Activated T-helper 2 cell treated with anti-CD3 and anti-CD28 coated beads, Interferon-gamma antibody, Interleukin-2, Interleukin-4, amounts not matched to agents 10 μg/mL and 5 μg/mL and 100 μg/mL, durations not matched to agents 14 hours and 24 hours and 36 hours (primary cell): ENCODE measurements at places on chromosomes 1 and 21. TPM values are rescaled to one million over a fixed set of nuclear protein-coding genes. Genes with fewer than 3 reads are reported as not detected.

DNA sequence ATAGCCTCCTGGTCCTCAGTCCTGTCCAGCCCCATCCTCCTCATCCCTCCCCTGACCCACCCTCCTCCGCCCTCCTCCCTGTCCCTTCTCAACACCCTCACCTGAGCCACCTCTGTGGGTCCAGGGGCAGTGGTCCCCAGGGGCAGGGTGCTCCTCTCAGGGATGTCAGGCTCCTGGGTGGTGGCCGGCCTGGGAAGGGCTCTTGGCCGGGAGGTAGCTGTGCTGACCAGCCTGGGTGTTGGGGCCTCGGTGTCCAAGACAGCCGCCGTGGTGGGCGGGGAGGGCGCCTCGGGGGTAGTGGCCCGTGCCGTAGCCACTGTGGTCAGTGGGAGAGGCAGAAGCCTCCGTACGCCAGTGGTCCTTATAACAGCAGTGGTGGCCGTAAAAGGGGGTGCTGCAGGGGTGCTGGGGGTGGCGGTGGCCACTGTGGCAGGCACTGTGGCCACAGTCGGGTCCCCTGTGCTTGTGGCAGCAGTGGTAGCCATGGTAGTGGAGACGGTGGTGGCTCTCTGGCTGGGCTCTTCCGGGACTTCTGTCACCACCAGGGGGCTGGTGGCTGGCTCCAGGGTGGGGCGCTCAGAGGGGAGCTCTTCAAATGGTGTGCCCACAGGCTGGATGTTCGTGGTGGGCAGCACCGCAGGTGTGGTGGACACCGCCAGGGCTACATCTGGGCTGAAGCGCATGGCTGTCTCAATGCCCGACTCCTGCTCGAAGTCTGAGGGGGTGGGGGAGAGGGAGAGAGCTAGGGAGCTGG, 31.9 kb downstream of the SDC3 start:
- no peak for DNase-seq

DNA sequence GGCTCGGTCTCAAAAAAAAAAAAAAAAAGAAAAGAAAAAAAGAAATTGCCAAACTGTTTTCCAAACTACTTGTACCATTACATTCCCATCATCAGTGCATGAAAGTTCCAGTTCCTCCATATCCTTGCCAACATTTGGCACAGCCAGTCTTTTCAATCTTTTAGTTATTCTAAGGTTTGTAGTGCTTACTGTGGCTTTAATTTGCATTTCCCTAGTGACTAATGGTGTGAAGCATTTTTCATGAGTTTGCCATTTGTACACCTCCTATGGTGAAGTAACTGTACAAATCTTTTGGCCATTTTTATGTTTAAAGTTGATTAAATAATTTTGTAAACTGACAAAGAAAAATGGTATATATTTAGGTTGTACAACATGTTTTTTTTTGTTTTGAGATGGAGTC, 70.7 kb downstream of the DEGS1 start:
- no peak for DNase-seq

GRCh38 chr21:39064325-39065012, 118.8 kb downstream of the PSMG1 start:
- no peak for DNase-seq

DNA sequence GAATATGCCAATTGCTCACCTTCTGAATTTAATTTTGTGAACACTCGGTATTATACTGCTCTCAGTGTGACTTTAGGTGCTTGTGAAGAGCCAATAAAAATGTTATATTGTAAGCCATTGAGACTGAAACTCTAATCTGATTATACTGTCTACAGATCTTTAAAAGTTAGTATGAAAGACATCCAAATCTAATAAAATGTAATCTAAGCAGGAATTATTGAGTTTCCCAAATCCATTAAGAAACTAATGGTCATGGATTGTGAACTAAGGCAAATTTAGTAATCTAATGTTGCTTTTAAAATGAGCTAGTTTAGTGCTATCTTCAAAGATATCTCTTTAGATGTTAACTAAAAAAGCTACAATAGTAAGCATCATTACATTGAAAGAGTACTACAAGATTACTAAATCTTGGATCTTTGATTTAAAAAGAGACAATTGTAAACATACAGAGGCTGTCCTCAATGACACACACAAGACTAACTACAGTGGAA, 1132.4 kb upstream of the B3GALT2 start:
- no peak for DNase-seq

SPRR1B gene
- total RNA-seq: not detected in 2 replicates

DNA sequence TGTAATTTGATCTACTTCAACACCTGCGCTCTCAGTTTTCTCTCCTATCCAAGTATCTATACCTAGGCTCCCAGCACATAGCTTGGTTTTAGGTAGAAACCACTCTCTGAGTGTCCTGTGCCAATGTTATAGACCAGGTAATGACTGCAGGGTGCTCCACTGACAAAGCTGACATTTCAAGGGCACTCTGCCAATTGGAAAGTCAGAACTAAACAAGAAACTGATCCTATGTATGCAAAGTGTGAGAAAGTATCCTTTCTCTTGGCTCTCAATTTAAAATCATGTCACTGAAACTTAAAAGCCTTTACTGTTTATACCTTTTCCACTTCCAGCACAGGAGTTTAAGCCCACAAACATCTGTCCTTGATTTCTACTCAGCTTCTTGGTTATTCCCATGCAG, 45.0 kb upstream of the AIM2 start:
- no peak for DNase-seq

EXO5 gene
- 11.9 and 13.6 TPM in 2 replicates for total RNA-seq

GRCh38 chr1:223225481-223225880, 82.4 kb upstream of the TLR5 start:
- no peak for DNase-seq

DNA sequence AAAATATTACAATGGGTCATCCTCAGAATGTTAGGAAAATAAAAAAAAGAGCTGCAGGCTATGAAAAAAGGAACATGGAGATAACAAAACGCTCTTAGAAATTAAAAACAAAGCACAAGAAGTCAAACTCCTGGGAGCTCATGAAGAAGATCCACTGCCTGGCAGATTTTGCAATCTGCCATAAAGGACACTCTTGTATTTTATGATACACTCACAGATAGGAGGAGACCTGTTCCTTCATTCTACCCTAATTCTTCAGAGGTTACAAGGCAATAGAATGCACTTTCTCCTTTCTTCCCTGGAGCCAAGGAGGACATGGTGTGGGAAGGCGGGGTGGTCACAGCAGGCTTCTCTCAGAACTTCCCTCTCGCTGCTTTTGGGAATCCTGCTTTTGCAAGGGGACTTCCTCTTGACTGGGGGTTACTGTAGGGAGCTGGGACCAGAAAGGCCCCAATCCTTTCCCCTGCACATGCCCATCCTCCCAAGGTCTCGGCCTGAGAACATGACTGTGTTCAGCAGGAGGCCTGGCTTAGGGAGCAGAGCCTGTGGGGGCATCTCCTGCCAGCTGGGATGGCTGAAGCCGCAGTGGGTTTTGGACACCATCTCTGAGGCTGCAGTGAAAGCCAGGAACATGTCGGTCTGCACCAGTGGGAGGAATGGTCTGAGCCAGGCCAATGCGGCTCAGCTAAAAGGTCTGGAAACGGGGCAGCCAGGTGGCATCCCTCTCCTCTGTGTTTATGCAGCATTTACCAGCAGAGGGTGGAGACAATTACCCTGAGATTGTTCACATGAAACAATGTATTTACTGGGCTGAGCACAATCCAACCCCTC, 44.8 kb downstream of the GPR161 start:
- no peak for DNase-seq

GRCh38 chr1:79198832-79199231, 192.3 kb upstream of the ADGRL4 start:
- DNase-seq: no peak

NEK7 gene
- 105 and 118 TPM in 2 replicates for total RNA-seq

TRIM67 gene
- total RNA-seq: not detected in 2 replicates

DNA sequence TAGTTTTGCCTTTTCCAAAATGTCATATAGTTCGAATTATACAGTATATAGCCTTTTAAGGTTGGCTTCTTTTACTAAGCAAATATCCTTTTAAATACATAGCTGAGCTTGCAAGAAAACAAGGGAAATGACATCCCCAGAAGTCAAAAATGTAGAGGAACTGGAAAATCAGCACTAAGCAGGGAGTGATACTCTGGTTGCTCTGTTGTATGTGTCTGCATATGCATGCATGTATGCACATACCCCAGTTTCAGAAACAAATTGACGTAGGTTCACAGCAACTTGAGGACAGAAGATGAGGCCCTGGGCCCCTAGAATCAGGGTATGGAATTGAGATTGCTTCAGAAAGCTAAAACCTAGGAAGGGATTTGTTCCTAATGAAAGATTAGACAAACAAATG, 75.1 kb upstream of the GNG4 start:
- DNase-seq: no peak

DNA sequence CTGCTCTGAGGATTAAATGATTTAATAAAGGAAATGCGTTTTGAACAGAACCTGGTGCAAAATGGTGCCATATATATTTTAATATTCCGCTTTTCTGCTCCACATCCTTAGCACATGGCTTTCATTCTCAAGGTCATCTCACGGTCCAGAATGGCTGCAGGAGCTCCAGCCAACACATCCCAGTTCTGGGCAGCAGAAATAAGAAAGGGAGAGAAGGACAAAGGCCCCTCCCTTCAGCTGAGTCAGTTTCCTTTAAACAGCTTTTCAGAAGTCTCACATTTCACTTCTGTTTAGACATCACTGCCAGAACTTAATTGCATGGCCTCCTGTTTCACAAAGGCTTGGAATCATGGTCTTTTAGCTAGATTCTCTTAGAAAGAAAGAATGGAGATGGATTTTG, 75.2 kb upstream of the LRRN2 start:
- no peak for DNase-seq

C1QTNF12 gene
- total RNA-seq: 3.5 and 3.7 TPM in 2 replicates

DNA sequence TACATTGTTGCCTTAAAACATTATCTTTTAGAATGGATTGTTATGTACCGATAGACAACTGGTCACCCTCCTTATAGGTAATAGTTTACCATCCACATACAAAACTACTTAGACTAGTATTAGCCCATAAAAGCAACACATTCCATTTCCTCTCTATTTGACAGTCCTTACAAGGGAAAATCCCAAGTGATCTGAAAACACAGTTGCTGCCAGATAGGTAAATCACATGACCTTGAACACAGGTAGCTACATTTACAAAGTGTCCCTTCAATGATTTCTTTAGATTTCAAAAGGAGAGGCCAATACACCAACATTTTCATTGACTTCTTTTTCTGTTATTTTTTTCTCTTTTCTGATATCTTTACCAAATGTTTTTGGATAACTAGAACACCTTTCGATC, 102.9 kb upstream of the SMYD2 start:
- DNase-seq: no peak

CYP4Z1 gene
- not detected in 2 replicates for total RNA-seq

GRCh38 chr1:173863224-173864161, 4.3 kb downstream of the GAS5 start:
- no peak for DNase-seq

CDC7 gene
- 27.4 and 28.8 TPM in 2 replicates for total RNA-seq

GRCh38 chr1:32801096-32801715, 16.0 kb downstream of the YARS1 start:
- DNase-seq: no peak

CFAP141 gene
- not detected in 2 replicates for total RNA-seq

DNA sequence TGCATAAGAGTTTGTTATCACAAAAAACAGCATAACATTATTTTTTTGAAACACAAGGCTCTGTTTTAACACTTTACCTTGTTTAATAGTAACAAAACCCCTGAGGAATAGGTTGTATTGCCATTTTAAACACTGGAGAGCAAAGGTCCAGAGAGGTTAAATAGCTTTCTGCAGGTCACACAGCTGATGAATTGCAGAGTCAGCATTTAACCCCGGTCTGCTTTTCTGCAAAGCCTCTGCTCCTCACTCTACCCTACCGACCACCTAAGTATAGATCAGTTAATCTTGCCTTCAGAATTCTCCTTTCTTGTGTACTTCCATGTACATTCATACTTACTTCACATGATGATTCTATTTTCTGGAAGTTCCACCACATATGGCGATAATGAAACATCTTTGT, 42.0 kb downstream of the KCNJ15 start:
- no peak for DNase-seq
